ENCODE measurements at places on chromosomes 6 and 20.

- DNase-seq: no peak
These were observed 54.7 kb downstream of the MRPL14 start for GRCh38 chr6:44072452-44072958.

DNA sequence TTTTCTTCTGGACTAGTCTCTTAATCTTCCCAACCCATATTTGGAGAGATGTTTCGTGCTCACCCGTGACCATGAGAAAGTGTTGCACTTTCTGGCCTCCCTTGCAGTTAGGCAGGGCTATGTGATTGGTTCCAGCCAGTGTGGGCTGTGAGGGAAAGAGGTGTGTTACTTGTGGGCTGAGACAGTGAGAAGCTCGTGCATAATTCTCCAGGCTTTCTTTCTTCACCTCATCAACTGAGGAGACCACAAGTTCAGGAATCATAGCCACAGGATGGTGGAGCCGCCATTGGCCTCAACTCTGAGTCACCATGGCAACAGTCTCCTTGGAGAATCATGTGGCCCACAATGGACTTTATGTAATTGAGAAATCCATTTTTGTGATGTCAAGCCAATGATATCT lies 57.5 kb upstream of the FUCA2 start:
- DNase-seq: no peak

- DNase-seq: no peak
These were observed 23.8 kb downstream of the GATA5 start for GRCh38 chr20:62451970-62452369.

DNA sequence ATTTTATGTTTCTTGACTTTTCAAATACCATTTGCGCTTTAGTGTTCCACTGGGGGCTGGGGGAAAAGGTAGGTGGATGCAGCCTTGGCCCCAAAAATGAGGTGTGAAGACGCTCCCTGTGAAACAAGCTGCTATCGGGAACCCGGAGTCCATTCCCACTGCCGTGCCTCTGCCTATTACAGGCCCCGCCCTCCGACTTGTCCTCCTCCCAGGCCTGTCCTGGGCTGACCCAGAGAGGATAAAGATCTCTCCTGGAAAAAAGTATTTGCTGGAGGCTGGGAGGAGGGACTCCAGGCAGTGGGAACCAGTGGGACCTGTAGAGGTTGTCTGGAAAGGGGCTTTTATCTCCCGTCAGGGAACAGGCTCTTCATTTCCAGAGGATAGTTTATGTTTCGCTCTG lies 215.0 kb downstream of the SLC24A3 start:
- no peak for DNase-seq

- DNase-seq: no peak
These were observed 1.1 kb upstream of the SLC2A10 start for GRCh38 chr20:46708172-46708860.

- peak; percentile 83 for DNase-seq
These were observed 2.7 kb upstream of the C6orf62 start for GRCh38 chr6:24721461-24722215.

DNA sequence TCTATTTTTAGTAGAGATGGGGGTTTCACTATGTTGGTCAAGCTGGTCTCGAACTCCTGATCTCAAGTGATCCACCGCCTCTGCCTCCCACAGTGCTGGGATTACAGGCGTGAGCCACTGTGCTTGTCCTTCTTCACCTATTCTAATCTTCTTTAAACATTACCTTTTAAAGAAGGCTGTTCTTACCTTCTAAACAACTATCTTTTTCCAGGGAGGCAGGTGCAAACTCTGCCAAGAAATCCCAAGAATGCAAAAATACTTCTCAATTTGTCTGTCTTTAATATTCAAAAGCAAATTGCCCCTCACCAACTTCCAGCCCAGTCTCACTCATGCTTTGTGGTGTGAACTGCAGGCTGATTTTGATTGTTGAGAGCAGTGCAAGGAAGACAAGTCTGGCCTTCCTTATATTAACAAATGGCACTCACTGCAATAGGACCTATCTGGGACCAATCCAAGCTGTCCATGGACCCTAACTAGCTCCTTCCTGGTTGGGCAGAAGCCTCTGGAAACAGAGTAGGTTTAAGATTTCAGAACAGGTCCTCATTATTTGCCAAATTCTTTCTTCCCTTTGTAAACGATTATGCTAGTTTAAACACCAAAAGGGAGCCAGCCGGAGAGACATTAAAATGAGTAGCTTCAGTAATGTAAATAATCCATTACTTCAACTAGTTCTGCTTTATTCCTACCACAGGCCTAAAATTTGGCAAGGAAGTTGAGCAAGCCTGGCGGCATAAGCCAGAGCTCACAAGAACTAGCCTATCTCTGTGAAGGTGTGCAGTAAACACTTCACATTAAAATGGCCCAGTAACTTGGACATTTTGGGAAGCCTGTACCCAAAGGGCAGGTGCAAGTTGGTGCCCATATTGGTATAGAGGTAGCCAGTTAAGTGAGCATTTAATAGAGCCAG lies 1.6 kb downstream of the SCAND1 start:
- DNase-seq: no peak

DNA sequence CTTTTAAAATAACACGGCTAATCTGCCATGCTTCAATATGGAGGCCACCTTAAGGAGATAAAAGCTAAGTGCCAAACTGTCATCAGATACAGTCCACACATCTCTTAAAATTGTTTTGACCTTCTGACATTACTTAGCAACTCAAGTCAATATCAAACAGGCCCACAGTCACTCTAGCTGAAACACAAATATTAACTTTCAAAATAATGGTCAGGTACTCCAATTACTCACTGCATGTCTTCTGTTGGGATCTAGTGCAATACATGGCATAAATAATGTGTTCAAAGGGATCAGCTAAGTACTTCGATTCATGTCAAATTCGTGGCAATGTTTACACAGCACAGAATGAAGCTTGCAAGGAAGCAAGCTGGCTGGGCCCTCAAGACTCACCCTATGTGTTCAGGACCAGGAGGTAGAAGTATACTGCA lies 133.9 kb upstream of the BEND6 start:
- no peak for DNase-seq

GRCh38 chr20:23873370-23874015 lies 6.1 kb downstream of the CST5 start:
- DNase-seq: no peak

GRCh38 chr6:134373282-134373922 lies 55.5 kb upstream of the SGK1 start:
- DNase-seq: no peak

GRCh38 chr6:54719131-54719530 lies 127.4 kb upstream of the FAM83B start:
- no peak for DNase-seq

DNA sequence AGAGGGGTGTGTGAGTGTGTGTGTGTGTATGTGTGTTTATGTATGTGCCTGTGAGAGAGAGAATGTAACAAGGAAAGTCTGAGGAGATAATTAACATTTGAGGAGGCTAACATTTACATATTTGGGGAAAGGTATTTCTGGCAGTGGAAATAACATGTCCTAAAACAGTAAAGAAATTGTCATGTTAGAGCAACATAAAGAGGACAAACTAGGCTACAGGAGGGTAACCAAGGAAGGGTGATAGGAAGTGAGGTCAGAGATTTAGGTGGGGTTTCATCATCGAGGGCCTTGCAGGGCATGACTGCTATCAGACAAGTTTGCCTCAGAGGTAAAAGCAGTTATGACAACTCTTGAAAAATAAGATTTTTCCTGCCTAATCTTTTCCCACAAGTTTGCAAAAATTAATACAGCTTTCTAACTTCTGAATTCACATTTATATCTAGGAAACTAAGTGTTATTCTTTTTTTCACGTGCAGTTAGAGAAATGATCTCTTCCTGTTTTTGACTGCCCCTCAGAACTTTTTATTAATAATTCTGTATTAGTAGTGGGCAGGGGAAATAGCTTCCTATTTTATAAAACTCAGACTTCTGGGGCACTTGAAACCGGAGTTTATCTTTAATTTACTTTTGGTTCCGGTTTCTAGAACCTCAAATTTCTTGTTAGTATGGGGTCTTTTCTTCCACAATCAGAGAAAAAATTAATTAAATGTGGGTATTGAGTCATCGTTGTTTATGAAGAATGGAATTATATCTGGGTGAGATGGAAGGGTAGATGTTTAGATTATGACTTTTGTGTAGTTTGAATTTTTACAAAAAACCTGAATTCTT lies 30.5 kb upstream of the RHAG start:
- DNase-seq: no peak

GRCh38 chr6:111711476-111711875 lies 105.8 kb upstream of the TRAF3IP2 start:
- no peak for DNase-seq

All from T-helper 1 cell (primary cell).